ENCODE measurements at places on chromosomes 3 and 15. TPM values are rescaled to one million over a fixed set of nuclear protein-coding genes. Genes with fewer than 3 reads are reported as not detected.

The CEP19 gene
- 1.3 TPM for total RNA-seq

The SRPRB gene
- 54.8 TPM for total RNA-seq

The HCLS1 gene
- 1.2 TPM for total RNA-seq

The CCR8 gene
- total RNA-seq = 0.64 TPM

The FEM1B gene
- 83.3 TPM for total RNA-seq

The PLAAT1 gene
- total RNA-seq = 5.6 TPM

DNA sequence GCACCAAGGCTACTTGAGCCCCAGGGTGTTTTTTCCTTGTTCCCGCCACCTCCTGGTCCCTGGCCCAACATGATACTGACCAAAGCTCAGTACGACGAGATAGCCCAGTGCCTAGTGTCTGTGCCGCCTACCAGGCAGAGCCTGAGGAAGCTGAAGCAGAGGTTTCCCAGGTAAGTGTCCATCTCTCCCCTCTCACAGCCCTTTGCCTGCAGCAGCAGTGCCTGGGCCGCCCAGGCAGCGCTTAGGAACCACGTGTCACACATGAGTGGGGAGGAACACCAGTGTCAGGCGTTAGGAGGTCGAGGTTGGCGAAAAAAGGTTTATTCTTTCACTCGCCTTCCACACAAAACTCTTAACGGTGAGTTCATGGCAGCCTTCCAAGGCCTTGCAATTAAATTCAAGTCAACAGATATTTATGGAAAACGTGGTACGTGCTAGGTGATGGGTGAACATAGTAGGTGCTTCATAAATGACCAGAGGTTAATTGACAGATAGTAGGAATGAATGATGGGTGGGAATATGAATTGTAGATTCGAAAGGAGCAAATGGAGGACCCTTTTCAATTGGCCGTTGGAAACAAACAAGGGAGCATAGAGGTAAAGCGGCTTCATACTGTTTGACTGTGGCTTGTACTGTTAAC lies 486 bp downstream of the CDIN1 start:
- no peak for DNase-seq
- H3K27ac ChIP-seq = no peak overlapping the region
- H3K4me3 ChIP-seq = peak overlapping the region; percentile 82
- H3K36me3 ChIP-seq = peaks cover 5% of the 10 kb centered on the region
- H3K4me1 ChIP-seq = no peaks in the 10 kb centered on the region

DNA sequence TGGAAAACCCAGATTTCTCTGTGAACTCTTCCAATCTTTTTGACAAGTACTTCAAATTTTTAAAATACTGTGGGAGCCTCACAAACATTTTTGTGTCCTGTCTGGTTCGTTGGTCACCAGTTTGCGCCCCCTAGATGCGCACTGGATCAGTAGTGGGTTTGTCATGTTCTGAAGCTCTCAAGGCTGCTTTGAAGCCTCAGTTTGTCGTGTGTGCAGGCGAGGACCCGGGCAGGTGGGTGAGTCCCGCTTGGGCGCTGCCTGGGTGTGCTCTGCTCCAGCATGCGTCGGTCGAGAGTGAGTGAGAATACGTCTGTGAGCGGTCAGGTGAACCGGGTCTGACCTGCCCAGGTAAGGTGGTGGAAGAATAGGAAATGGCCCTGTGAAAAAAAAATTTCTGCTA lies 17.3 kb upstream of the AEN start:
- no peak for DNase-seq
- H3K4me3 ChIP-seq = peak overlapping the region; percentile 80
- H3K4me1 ChIP-seq = no peaks in the 10 kb centered on the region
- H3K36me3 ChIP-seq = no peaks in the 10 kb centered on the region
- no peak overlapping the region for H3K27ac ChIP-seq

GRCh38 chr3:339351-339750 lies 142.8 kb downstream of the CHL1 start:
- H3K4me3 ChIP-seq = no peak overlapping the region
- DNase-seq = no peak
- H3K4me1 ChIP-seq = no peaks in the 10 kb centered on the region
- H3K27me3 ChIP-seq = no peaks in the 10 kb centered on the region
- H3K27ac ChIP-seq = no peak overlapping the region

DNA sequence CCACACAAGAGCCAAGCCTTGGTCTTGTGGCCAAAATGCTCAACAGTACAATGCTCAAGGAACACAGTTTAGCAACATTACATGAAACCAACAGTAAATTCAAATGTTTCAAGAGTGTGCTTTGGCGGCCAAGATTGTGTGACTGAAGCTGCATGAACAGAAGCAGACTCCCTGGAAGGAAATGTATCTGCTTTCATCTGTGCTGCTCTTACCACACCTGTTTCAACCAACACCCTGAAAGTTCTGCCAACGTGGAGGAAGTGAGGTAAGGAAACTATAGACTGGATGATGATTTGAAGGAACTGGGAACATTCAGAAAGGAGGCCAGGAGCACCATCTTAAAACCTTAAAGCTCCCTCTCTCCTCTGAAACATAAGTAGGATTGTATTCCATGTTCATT lies 55.7 kb downstream of the MB21D2 start:
- no peak for DNase-seq
- no peaks in the 10 kb centered on the region for H3K36me3 ChIP-seq
- H3K27me3 ChIP-seq = no peaks in the 10 kb centered on the region
- no peaks in the 10 kb centered on the region for H3K4me1 ChIP-seq
- H3K4me3 ChIP-seq = no peak overlapping the region
- H3K27ac ChIP-seq = no peak overlapping the region

DNA sequence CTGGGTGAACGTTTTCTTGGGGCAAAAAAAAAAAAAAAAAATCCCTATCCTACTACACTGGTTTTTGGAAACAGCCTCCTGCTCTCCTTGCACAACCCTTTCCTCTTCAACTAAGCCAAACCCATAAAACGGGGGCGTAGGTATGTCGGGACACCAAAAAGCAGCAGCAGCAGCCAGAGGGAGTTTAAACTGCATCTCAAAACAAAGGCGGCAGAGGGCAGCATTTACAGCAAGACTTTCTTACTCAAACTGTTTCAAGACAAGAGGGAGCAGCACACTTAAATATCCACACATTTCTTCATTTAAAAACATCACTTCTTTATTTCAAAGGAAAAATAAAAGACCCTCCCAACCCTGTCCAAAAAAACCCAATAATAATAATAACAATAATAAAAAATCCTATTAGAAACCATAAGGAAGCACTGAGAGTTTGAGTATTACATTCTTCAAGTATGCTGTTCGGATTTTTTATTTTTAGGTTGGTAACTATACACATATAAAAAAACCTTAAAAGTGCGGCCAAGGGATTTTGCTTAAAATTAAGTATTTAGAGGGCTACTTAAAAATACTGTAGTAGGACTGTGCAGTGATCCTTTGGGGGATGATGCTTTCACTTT lies 43.9 kb upstream of the PLXND1 start:
- no peak overlapping the region for H3K27ac ChIP-seq
- peaks cover 2% of the 10 kb centered on the region for H3K4me1 ChIP-seq
- peak; percentile 82 for DNase-seq
- no peak overlapping the region for H3K4me3 ChIP-seq
- peaks cover 8% of the 10 kb centered on the region for H3K36me3 ChIP-seq
- H3K27me3 ChIP-seq = no peaks in the 10 kb centered on the region

GRCh38 chr15:99371180-99372103 lies 120.2 kb downstream of the LRRC28 start:
- no peaks in the 10 kb centered on the region for H3K4me1 ChIP-seq
- DNase-seq = no peak

DNA sequence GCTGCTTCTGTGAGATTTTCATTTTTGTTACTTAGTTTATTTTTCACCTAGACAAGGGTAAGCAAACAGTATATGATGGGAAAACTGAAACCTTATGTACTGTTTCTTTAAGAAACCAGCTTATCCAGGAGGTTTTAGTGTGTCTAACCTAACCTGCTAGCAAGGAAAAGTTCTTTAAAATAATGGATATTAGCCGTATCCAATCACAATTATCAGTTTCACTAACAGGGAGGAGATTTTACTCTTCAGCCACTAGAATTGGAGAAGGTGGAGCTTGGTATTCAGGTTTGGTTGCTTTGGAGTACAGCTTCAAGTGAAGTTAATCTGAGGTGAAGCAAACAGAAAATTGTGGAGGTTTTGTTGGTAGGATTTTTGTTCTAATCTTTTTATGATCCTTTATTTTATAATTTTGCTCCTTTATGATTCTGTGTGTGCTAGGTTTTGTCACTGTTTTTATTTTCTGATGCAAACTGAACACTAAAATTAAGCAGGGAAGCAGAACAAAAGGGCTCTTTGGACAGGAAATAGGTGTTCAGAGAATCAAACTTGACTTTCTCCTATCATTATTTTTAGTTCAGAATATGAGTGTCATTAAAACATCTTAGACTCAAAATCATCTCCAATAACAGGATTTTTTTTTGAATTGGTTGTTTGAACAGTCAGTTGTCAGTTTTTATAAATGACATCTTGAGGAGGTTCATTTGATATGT lies 13.0 kb downstream of the ZFAND6 start:
- H3K4me1 ChIP-seq = peaks cover 5% of the 10 kb centered on the region
- no peak for DNase-seq
- no peaks in the 10 kb centered on the region for H3K27me3 ChIP-seq
- H3K36me3 ChIP-seq = no peaks in the 10 kb centered on the region

GRCh38 chr3:73558727-73559075 lies 66.0 kb downstream of the PDZRN3 start:
- H3K27me3 ChIP-seq = peaks cover 10% of the 10 kb centered on the region
- no peak overlapping the region for H3K4me3 ChIP-seq
- H3K27ac ChIP-seq = no peak overlapping the region
- no peaks in the 10 kb centered on the region for H3K36me3 ChIP-seq
- no peak for DNase-seq
- peaks cover 10% of the 10 kb centered on the region for H3K4me1 ChIP-seq

- H3K27me3 ChIP-seq = no peaks in the 10 kb centered on the region
- DNase-seq = no peak
- no peak overlapping the region for H3K4me3 ChIP-seq
- H3K4me1 ChIP-seq = no peaks in the 10 kb centered on the region
- no peaks in the 10 kb centered on the region for H3K36me3 ChIP-seq
Observed at GRCh38 chr3:129345971-129346370, 67.3 kb downstream of the HMCES start.

DNA sequence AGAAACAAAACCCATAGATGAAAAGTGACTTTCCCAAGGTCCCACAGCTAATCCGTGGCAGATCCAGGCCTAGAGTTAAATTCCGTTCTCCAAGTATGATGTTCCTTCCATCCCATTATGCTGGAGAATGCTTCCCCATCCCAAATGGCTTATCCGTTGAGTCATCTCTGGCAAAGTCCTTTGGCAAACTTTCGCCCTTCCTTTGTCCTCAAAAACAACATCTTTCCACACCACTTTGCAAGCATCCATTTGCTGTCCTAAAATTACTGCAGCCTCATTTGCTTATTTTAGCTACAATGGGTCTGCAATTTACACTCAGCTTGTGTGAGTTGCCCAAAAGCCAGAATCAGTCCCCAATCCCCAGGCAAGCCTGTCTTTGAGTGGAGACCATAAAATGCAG lies 304.0 kb upstream of the TLE3 start:
- H3K4me3 ChIP-seq = no peak overlapping the region
- H3K27ac ChIP-seq = no peak overlapping the region
- DNase-seq = no peak
- peaks cover 4% of the 10 kb centered on the region for H3K36me3 ChIP-seq

- H3K27me3 ChIP-seq = no peaks in the 10 kb centered on the region
- no peaks in the 10 kb centered on the region for H3K36me3 ChIP-seq
- no peak for DNase-seq
- no peaks in the 10 kb centered on the region for H3K4me1 ChIP-seq
Observed at GRCh38 chr3:50604628-50605588, 6.7 kb downstream of the CISH start.

- no peak overlapping the region for H3K4me3 ChIP-seq
- H3K4me1 ChIP-seq = no peaks in the 10 kb centered on the region
- no peak for DNase-seq
- no peaks in the 10 kb centered on the region for H3K36me3 ChIP-seq
- H3K27ac ChIP-seq = no peak overlapping the region
Observed at GRCh38 chr3:172279191-172279640, 169.0 kb downstream of the GHSR start.
